ENCODE measurements at places on chromosomes 12 and 14.

DNA sequence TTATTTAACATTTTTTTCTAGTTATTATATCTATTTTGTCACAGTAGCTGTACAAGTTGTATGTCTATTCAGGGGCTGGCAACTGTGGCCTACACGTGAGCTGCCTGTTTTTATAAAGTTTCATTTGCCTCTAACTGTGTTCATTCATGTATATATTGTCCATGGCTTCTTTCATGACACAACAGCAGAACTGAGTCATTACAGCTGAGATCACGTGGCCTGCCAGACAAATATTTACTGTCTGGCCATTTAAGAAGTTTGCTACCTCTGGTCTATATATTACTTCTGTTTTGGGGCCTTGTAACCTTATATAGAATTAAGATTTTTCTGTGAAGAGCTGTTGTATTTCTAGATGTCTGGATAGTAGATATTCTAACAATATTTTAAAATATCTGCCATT lies 37.9 kb downstream of the KIAA0586 start:
- no peak for DNase-seq

DNA sequence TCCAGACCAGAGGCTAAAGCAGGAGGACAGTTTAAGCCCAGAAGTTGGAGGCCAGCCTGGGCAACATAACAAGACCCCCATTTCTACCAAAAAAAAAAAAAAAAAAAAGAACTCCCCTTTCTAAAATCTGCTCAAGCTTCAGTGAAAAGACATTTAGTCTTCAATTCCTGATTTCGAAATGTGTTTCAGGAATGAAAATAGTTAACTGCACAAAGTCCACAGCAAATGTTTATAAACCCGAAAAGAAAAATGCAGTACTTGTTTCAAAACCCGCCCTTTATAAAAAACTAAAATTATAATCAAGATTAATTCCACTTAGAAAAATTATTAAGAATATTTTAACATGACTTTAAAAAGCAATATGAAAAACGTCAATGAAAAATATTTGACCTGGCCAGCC lies 12.1 kb downstream of the ATXN2 start:
- no peak for DNase-seq

DNA sequence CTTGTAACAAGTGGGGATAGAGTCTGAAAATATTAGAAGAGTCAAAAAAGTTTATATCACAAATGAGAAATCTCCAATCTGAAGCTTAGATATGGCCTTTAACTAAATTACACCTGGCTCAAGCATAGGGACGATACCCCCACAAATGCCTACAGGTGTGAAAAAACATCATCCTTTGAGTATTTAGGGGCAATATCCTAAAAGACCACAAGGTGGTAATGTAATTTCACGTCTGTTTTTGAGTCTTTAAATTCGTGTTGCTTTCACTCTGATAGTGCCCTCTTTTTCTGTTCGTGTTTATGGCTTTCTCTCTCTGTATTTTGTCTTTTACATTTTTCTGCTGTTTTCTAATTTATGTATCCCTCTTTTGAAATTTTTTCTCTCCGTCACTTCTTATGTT lies 84.3 kb downstream of the ETNK1 start:
- no peak for DNase-seq

GRCh38 chr12:122681814-122682213 lies 21.3 kb downstream of the HCAR2 start:
- no peak for DNase-seq

DNA sequence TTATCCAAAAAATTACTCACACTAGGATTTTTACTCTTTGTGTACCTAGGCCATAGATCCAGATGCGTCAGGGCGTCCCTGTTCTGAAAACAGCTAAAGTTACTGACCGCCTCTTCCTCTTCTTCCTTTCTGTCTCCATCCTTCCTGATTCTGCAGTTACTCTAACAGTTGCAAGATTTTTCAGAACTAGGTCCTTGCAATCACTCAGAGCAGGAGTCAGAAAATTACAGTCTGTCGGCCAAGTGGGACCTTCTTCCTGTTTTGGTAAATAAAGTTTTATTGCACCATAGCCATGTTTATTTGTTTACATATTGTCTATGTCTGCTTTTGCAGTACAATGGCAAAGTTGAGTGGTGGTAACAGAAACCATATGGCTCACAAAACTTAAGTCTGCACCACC lies 25.6 kb upstream of the FGF6 start:
- DNase-seq = no peak

GRCh38 chr12:69003991-69004390 lies 71.0 kb upstream of the CPM start:
- no peak for DNase-seq

DNA sequence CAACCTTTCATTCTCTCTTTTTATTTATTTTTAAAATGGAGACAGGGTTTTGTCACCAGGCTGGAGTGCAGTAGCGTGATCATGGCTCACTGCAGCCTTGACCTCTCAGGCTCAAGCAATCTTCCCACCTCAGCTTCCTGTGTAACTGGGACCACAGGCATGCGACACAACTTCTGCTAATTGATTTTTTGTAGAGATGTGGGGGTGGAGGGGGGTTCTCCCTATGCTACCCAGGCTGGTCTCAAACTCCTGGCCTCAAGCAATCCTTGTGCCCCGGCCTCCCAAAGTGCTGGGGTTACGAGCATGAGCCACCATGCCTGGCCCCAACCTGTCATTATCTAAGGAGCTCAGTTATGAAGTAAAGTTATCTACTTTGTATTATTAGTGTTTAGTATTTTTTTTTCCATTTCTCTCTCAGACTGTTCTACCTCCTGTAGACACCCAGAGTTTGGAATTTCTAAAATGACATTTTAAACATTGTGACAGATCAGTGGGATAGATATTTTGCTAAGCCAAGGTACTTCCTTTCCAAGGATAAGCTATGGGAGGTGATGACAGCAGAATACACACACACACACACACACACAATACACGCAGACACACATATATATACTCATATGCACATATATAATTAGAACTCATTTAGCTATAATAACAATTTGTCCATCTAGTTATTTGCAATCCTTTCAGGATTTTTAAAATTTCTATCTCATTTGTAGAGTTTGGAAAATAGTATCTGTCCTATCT lies 2.1 kb upstream of the USP44 start:
- no peak for DNase-seq

- no peak for DNase-seq
These were observed 756 bp downstream of the TULP3 start for GRCh38 chr12:2891240-2892053.

- no peak for DNase-seq
These were observed 1.3 kb downstream of the SENP1 start for GRCh38 chr12:48104531-48104930.

DNA sequence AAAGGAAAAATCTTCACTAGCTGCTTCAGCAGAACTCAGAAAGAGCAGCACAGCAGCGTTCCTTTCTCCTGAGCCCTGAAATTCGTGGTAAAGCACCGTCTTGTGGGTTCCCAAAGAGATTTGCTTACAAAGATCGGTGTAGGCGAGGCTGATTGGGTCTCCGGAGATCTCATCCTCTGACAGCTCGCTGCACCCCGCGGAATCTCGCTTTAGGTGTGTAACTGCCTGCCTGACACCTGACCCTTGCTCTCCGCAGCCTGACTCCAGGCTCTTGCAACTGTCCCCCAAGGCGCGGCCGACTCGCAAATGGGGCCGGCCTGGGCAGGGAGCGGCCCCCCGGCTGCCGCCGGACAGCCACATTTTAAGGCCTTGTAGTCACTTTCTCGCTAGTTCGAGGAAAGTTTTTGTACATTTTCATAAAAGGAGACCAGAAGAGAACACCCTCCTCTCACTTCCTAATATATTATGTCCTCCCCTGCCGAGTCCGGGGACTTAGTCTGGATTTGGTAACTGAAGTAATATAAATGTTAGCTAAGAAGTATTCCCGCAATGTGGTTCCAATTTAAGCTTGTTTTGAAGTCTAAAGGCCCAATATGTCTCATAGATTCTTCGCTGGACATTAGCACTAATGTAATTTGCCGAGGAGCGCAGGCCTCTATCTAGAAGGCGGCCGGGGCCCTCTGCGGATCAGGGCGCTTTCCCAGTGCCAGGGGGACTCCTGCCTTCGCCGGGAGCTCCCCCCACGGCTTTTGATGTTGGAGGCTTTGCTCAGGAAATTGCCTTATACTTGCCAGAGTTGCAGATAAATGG lies 177.3 kb upstream of the CDKN3 start:
- DNase-seq = no peak

- DNase-seq = no peak
These were observed 6.6 kb upstream of the RAB3IP start for GRCh38 chr12:69732088-69732487.

DNA sequence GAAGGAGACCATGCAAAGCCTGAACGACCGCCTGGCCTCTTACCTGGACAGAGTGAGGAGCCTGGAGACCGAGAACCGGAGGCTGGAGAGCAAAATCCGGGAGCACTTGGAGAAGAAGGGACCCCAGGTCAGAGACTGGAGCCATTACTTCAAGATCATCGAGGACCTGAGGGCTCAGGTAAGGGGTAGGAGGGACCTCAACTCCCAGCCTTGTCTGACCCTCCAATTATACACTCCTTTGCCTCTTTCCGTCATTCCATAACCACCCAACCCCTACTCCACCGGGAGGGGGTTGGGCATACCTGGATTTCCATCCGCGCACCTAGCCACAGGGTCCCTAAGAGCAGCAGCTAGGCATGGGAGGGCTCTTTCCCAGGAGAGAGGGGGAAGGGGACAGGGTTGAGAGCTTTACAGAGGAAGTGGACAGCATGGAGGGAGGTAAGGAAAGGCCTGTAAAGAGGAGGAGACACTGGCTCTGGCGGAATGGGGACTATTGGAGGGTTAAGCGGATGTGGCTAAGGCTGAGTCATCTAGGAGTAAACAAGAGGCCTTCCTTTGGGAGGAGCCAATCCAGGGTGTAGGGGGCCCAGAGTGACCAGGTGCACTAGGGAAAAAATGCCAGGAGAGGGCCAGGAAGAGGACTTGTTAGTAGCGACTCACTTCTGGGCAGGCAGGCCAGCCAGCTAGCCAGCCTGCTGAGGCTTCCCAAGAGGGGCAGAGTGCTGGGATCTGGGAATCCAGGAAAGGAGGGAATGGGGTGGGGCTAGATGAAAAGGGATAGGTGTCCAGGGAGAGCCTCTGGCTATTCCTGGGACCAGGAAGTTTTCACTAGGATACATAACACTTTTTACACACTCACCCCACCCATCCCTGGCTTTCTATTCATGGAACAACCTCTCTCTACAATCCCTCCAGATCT lies 754 bp downstream of the KRT18 start:
- no peak for DNase-seq

- DNase-seq = no peak
These were observed 72.8 kb downstream of the TTC7B start for GRCh38 chr14:90743425-90743824.

DNA sequence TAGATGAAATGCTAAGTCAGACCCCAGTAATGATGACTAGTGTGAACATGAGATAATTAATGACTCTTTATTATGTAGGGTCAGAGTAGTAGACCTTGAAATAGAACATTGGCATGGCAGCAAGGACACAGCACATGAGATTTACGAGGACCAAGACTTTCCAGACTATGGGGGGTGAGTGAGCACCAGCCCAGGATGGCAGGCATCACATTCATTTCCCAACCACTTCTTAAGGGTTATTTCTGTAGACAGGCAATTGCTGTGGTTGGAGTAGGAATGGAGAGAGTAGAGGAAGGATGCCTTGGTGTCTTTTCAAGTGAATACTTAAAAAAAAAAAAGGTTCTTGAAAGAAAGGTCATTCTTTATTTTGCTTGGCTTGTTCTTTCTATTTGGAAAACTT lies 189.4 kb upstream of the DYRK2 start:
- DNase-seq = no peak

DNA sequence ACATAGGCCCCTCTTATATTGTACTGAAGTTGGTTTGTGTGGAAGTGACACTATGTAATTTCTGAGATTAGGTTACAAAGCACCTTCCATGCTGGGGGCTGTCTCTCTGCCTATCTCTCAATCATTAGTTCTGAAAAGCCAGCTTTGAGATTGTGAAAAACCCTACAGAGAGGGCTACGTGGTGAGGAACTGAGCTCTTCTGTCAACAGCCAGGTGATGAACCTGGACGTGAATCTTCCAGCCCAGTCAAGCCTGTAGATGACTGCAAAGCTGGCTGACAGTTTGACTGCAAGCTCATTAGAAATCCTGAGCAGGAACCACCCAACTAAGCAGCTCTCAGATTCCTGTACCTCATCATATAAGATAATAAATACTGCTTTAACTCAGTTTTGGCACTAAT lies 36.3 kb upstream of the BBS10 start:
- DNase-seq = no peak

DNA sequence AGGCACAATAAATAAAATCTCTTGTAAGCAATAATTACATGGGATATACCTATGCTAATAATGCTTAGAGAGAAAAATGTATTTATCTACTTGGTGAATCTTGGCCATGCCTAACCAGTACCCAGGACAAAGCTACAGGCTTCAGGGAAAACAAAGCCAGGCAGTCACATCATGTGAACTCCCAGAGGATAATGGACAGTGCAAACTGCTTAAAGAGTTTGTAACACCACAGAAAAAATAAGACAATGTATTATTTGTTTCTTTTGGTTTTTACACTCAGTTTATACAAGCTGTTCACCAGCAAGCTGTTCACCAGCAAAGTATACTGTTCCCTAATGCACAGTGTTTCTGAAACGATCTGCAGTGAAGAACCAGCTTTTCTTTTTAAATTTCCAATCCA lies 38.0 kb downstream of the DICER1 start:
- no peak for DNase-seq

DNA sequence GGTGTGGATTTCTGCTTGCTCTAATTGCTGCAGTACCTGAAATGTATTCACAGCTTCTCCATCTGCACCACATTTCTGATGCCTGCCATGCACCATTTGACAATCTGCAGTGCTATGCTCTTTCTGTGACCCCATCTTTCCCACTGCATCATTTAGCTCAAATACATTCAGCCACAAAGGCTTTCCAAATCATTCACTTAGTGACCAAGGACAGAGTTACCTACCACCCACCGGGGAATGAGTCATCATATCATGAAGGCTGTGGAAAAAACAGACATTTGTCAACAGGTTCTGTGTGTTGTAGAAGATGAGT lies 465.5 kb upstream of the ATP2B1 start:
- no peak for DNase-seq

- DNase-seq = no peak
These were observed 178.6 kb upstream of the PDE3A start for GRCh38 chr12:20189767-20190166.

- no peak for DNase-seq
These were observed 71.2 kb downstream of the NINJ2 start for GRCh38 chr12:592024-592505.

- DNase-seq = no peak
These were observed 51.7 kb downstream of the LRRC74A start for GRCh38 chr14:76877871-76878270.

- DNase-seq = no peak
These were observed 20.0 kb downstream of the RBMS2 start for GRCh38 chr12:56541631-56542030.

DNA sequence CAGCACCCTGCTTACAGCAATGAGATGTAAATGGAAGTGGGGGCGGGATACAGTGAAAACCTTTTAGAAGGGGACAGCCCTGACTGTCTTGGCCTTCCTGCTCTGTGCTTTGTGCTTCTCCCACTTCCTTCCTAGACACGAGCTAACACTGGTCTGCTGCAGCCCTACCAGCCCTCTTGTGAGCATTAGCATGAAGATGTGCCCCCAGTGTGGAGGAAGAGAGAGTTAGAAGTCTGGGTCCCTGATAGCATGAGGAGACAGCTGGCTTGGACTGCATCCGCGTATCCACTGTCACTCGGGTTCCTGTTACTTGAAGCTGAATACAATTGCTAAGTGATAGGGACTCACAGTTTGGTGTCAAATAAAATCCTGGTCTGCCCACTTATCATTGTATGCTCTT lies 248.1 kb upstream of the SOX5 start:
- no peak for DNase-seq

All from stimulated activated CD4-positive, alpha-beta T cell treated with anti-CD3 and anti-CD28 coated beads, Interleukin-12 subunit alpha, Interleukin-12 subunit beta, amount 100 ng/mL, for 24 hours (primary cell).